ENCODE measurements at places on chromosomes 7 and 10.

DNA sequence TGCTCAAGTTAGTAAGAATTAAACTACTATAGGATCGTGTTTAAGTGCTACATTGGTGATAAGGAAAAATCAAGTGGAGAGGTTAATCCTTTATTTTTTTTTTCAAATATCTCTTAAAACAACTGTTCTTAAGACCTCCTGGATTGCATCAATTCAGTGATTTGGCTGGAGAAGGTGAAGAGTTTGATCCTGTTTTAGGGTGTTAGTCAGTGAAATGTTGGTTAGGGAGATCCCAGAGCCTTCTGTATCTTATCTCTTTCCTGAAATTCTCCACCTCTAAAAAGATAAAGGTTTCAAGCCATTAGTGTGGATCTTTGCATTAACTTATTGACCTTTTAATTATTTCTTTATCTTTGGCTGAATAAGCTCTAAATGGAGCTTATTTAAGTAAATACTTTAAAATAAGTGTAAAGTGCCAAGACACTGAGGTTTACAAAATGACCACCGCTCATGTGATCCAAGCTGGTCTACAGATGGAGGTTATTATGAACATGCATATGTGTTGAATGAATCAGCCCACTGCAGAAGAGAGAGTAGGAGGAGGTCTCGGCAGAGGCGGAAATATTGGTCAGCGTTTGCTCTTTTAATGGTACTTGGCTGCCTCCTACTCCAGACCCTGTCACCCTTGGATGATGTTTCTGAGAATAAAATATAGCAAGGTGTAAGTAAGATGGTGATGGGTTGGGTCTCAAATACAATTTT lies 51.8 kb upstream of the BMPER start:
- no peak for DNase-seq

DNA sequence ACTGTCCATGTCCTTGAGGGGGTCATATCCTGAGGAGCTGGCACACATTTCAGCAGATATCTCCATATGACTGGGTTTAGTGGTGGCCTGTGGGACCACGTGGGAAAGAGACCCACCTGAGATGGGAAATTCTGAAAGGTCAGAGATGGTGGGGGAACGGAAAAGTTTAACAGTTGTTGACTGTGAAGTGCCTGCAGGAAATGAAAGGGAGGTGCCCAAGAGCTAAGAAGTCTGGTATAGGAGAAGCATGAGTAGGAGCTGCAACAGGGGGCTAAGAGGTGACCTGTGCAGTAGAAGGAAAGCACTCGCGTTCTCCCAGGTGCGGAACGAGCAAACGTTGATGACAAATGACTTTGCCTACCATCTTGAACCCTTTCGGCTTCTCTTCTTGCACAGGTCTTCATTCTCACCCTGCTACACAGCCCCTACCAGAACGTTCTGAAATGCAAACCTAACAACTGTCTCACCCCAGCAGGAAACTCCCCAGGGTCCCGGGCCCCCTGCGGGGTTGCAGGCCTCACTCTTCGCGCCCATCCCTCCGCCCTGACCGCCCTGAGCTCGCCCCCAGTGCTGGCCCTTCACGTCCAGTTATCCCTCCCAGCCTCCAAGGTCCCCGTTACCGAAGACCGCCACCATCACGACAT lies 9.8 kb upstream of the FXYD4 start:
- no peak for DNase-seq

GRCh38 chr10:43373461-43373860 lies 2.0 kb downstream of the FXYD4 start:
- DNase-seq: no peak

- DNase-seq: no peak
These were observed 434.6 kb downstream of the PAXIP1 start for GRCh38 chr7:154568346-154568745.

- DNase-seq: no peak
These were observed 84.5 kb upstream of the DYNC1I1 start for GRCh38 chr7:95687759-95688343.

GRCh38 chr7:93799750-93800357 lies 90.7 kb downstream of the TFPI2 start:
- DNase-seq: no peak

DNA sequence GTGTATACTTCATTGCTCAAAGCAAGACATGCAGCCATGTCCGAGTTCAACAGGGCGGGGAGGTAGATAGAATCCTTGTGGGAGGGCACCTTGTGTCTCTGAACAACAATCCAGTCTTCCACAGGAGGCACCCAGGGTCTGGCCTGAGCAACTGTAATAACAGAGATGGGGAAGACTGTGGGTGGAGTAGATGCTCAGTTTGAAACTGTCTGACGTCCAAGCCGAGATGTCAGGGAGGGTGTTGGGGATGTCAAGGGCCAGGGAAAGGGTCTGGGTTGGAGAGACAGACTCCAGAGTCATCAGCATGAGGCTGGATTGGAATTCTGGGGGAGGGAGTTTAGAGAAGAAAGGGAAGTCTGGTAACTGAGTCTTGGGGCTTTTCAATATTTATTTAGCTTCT lies 88.0 kb downstream of the FANK1 start:
- no peak for DNase-seq

DNA sequence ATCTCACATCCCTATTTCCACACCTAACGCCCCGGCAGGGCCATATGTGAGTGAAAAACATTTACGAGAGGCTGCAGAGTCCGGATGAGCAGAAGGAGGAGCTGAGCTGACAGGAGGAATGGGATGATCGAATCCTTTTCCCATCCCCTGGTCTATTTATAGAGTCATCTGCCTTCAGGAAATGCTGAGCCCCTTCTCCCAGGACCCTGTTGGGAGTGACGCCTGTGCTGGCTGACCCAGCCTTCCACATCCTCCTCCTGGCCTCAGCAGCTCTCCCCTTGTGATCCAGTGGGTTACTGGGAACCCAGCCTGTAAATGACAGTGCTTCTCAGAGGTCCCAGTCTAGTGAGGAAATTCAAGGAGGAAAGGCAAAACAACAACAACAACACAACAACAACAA lies 16.6 kb downstream of the DENND2A start:
- DNase-seq: no peak

Measured in stimulated activated CD8-positive, alpha-beta memory T cell treated with anti-CD3 and anti-CD28 coated beads, Interleukin-2, amount 100 ng/mL, for 1 hour (primary cell).